ENCODE measurements at places on chromosomes 16 and 17.
A peak's percentile ranks its signal among the peaks of the same experiment; 100 is the strongest.

DNA sequence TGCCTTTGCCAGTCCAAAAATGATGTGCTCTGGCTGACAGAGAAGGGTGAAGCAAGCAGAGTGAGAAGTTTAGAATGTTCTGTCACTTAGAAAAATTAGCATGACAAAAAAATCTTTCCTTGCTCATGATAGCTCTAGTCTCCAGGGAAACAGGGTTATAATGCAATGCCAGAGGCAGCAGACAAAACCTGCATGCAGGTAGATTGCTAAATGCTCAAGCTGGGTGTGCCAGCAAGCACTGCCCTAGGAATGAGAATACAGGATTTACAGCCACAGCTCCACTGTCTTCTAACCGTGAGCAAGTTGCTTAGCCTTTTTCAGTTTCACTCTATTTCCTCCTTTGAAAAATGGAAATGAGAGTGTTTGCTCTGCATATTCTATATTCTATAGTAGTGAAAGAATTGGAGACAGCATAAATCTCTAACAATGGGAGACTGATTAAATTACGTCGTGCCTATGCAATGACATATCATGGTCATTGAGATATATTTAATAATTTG is 516.6 kb upstream of the C16orf82 start:
- no peak for DNase-seq
- no peak overlapping the region for H3K4me3 ChIP-seq
- H3K27ac ChIP-seq, result no peak overlapping the region

- H3K4me1 ChIP-seq, result no peaks in the 10 kb centered on the region
- no peaks in the 10 kb centered on the region for H3K36me3 ChIP-seq
- no peak overlapping the region for H3K4me3 ChIP-seq
- no peaks in the 10 kb centered on the region for H3K27me3 ChIP-seq
These were observed 1029.6 kb downstream of the CDH11 start for GRCh38 chr16:64092271-64092670.

DNA sequence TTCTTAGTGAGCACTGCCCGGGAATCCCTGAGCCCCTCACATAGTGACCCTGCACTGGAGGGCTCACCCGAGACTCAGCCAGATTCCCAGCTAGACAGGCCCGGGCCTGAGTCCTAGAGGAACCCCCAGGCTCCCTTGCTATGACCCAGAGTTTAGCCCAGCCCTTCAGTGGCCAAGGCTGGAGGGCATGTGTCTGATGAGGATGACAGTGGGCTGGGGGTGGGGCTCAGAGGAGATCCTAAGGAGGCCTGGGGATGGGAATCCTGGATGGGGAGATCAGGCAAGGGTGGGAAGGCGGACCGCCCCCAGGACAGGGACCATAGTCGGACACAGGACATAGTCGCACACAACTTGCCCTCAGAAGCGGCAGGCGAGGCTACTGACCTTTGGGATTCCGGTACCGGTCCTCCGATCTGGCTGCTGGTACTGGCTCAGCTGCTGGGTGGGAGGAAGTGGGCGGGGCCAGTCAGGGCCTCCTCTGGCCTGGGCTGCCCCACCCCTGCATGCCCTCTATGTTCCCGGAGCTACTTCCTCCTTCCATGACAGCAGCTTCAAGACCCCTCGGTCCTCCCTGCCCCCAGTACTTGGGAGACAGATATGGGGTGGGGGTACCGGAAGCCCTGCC is 1.1 kb downstream of the CD79B start:
- DNase-seq, result peak; percentile 60
- H3K27me3 ChIP-seq, result no peaks in the 10 kb centered on the region
- peak overlapping the region; percentile 91 for H3K27ac ChIP-seq
- H3K4me1 ChIP-seq, result peaks cover 33% of the 10 kb centered on the region

DNA sequence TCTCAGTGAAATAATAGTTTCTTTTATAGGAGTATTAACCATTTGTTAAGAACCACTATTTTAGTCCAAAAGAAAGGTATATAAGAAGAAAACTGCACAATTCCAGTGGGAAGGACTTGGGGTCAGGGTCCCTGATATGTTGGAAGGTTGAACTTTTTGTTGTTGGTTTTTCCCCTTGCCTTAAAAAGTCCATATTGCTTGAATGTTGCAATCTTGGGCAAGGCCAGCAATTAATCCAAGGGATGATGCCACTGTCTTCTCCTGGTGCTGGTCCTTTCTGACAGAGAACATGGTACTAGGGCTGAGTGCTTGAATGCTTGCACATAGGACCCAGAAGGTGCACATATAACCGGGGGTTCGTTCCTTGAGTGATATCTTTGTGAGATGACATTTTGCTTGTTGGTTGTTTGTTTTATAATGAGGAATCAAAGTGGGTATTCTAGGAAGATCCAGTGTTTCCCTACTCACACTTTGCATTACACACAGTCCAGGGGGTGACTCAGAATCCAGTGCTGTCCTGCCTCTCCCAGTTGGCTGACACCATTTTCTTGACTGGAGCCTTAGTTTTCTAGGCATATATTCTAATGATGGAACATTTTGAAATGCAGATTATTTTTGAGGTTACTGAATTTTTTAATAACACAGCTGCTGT is 54.9 kb downstream of the SIAH1 start:
- no peaks in the 10 kb centered on the region for H3K27me3 ChIP-seq
- peaks cover 52% of the 10 kb centered on the region for H3K36me3 ChIP-seq
- DNase-seq, result no peak
- H3K27ac ChIP-seq, result peak overlapping the region; percentile 73

- H3K4me3 ChIP-seq, result peak overlapping the region; percentile 92
- peaks cover 98% of the 10 kb centered on the region for H3K4me1 ChIP-seq
- peak; percentile 52 for DNase-seq
- H3K36me3 ChIP-seq, result no peaks in the 10 kb centered on the region
- peaks cover 3% of the 10 kb centered on the region for H3K27me3 ChIP-seq
These were observed 101.1 kb downstream of the XYLT1 start for GRCh38 chr16:17369421-17370222.

Measured in naive thymus-derived CD8-positive, alpha-beta T cell (primary cell).